Heart left ventricle (tissue), 16 donors: ENCODE measurements at places on chromosomes 6 and 20. TPM values are rescaled to one million over a fixed set of nuclear protein-coding genes. Genes with fewer than 3 reads are reported as not detected.

DNA sequence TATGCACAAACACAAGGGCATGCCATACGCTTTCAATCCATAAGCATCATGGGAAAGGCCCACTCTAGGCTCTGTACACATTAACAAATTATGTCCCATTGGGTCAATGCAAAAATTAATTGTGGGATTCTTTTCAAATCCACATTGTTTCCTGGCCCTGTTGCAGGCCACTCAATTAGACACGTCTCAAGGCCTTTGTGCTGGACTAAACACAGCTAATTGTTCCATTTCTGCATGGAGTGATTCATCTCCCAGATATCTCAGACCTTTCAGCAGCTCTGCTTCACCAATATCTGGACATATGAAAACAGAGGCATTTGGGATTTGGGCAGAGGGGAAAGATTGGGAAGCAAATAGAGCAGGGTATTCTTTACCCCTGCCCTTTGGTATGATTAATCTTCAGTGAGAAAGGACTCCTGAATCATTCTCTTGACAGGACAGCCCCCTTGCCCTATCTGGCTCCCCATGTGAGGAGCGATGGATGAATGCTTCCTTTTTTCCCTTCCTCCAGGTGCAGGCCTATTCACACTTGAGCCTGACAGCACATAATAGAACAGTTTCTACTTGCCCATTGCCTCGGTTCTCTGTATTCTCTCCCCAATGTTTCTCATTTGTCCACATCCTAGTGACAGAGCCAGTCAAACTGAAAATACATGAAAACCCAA, 547.6 kb downstream of the HAO1 start:
- no peak for DNase-seq

- DNase-seq, result peak; percentile 32
Observed at GRCh38 chr6:52362443-52363227, 684 bp downstream of the PAQR8 start.

GRCh38 chr20:57034001-57034400, 232.4 kb downstream of the BMP7 start:
- no peak for DNase-seq

DNA sequence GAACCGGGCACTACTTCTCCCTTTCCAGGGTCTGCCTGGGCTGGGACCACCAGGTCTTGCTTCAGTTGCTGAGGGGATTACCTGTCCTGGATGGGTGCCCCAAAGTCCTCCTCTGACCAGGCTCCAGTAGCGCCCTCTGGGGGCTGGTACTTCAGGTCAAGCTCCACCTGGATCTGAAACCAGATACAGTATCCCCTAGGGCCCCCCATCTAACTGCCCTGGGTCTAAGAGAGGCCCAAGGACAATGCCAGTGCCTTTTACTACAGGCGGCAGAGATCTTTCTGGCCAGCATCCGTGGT, 11.2 kb upstream of the SPAG4 start:
- DNase-seq, result no peak

GRCh38 chr6:75283907-75284631, 523 bp downstream of the TMEM30A start:
- DNase-seq, result no peak

DNA sequence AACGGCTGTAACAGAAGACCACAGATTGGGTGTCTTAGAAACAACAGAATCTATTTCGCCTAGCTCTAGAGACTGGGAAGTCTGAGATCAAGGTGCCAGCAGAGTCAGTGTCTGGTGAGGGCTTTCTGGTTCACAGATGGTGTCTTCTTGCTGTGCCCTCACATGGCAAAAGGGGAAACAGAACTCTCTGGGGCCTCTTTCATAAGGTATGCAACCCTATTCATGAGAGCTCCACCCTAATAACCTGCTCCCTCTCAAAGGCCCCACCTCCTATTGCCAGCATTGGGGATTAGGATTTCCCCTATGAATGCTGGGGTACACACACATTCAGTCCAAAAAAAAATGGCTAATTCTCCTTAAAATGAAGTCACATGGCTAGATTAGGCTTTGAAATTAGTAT, 10.0 kb downstream of the TXNDC5 start:
- DNase-seq, result no peak

DNA sequence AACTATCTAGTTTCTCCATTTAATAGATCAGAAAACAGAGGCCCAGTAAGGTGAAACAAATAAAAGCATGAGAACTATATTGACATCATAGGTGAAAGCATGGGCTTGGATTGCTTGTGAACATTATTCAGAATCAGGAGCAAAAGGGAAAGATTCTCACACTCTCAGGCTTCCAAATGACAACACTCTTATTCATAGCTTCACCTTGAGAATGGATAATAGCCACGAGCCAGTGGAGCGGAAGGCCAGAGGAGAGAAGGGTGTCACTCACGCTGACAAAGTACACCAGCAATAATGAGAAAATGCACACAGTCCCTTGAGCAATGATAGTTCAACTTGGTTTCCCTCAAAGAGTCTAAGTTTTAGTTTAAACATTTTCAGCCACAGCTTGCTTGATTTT, 339.0 kb downstream of the TPBG start:
- no peak for DNase-seq

- no peak for DNase-seq
Observed at GRCh38 chr20:62656197-62656918, 14.1 kb downstream of the SLCO4A1 start.

SLC26A8 gene
- total RNA-seq, result not detected
